ENCODE measurements at places on chromosomes 5 and 9. TPM values are rescaled to one million over a fixed set of nuclear protein-coding genes. Genes with fewer than 3 reads are reported as not detected.

FOXD4 gene
- not detected for total RNA-seq

ABCA1 gene
- 12.1 TPM for total RNA-seq

SLC6A3 gene
- not detected for total RNA-seq

ZNF883 gene
- 5.7 TPM for total RNA-seq

DMRT3 gene
- total RNA-seq: not detected

Data from Right ventricle myocardium superior (tissue), 1 donor.